ENCODE measurements at places on chromosomes 5 and 9.
A peak's percentile ranks its signal among the peaks of the same experiment; 100 is the strongest.

DNA sequence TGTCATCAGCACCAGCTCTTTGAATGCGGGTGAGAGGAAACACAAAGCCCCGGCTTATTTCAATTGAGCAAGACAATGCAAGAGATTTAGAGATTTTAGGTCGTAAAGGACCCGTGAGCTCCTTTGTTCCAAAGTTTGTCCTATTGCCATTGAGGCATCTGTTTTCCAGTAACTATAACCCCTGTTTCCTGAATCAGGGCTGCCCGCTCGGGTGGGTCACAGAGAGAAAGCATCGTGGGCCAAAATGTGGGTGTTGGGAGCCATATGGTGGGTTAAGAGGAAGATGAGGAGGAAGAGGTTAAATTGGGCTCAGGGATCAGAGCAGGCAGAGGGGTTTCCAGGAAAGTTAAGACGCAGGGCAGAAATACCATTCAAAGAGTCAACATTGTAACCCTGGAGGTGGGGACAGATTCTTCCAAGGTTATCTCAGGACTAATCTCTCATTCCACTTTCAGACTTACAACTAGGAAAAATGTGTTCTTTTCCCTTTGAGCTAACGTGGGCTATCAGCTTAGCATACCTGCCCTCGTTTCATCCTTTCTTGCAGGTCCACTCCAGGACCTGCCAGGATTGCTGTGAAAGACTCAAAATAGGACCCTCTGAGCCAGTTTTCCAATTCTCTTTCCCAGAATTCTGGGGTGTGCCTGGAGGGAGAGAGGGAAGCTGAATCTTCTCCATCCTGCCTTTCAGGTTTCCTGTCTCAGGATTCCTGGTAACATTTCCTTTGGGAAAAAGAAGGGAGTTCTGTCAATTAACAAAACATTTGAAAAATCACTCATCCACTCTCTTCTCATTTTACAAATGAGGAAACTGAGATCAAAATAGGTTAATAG, 95.5 kb upstream of the TAF11L2 start:
- peak; percentile 20 for DNase-seq

DNA sequence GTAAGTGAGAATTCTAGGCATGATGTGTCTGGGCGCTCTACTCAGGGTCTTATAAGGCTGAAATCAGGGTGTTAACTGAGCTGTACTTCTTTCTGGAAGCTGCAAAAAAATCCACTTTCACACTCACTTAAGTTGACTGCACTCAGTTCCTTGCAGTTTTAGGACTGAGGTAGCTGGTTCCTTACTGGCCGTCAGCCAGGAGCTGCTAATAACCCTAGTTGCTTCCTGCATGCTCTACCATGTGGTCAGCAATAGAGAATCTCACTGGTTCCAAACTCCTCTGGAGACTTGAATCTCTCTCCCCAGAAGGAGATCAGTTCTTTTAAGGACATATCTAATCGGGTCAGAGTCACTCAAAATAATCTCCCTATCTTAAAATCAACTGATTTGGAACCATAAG, 911.2 kb downstream of the EFNA5 start:
- peak; percentile 1 for DNase-seq

GRCh38 chr5:143304836-143305475, 98.5 kb downstream of the NR3C1 start:
- no peak for DNase-seq

DNA sequence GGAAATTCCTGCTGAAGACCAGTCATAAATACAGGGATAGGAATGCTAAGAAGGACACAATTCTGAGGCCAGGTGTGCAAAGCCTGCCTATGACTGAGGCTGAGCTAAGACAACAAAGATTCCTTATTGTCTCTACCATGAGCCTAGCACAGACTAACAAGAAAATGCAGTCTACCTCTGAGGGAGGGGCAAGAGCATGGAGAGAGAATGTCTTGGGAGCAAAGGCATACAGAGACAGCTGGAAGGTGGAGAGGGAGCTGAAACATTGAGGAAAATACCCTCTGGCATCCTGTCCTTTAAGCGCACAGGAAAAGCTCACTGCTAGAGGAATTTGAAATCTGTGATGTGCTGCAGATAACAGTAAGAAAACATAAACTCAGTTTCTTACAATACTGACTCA, 8.8 kb upstream of the C9orf40 start:
- no peak for DNase-seq

GRCh38 chr9:121498150-121498486, 1.5 kb downstream of the GGTA1 start:
- DNase-seq = peak; percentile 93

DNA sequence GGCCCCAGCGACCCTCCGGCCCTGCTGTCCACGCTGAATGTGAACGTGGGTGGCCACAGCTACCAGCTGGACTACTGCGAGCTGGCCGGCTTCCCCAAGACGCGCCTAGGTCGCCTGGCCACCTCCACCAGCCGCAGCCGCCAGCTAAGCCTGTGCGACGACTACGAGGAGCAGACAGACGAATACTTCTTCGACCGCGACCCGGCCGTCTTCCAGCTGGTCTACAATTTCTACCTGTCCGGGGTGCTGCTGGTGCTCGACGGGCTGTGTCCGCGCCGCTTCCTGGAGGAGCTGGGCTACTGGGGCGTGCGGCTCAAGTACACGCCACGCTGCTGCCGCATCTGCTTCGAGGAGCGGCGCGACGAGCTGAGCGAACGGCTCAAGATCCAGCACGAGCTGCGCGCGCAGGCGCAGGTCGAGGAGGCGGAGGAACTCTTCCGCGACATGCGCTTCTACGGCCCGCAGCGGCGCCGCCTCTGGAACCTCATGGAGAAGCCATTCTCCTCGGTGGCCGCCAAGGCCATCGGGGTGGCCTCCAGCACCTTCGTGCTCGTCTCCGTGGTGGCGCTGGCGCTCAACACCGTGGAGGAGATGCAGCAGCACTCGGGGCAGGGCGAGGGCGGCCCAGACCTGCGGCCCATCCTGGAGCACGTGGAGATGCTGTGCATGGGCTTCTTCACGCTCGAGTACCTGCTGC, 839 bp downstream of the KCNV2 start:
- no peak for DNase-seq

DNA sequence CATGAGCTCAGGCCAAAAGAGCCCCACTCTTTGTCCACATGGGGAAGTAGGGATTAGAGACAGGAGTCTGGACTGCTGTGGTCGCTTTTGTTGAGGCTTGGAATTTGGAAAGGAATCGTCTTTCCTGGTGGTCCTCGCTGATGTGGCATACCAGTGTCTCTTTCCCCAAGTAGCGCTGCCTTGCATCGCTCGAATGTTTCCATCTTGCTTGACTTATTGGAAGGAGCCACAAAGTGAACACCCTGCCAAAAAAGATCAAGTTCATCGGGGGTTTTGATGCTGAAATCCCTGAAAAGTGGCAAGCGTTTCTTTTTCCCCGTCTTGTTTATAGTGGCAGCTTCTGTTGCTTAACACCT, 161.3 kb downstream of the MACROH2A1 start:
- peak; percentile 62 for DNase-seq

GRCh38 chr5:10401498-10401897, 40.2 kb upstream of the ROPN1L start:
- no peak for DNase-seq

- DNase-seq = no peak
Observed at GRCh38 chr5:2110934-2111462, 228.3 kb upstream of the IRX4 start.

- no peak for DNase-seq
Observed at GRCh38 chr9:111868475-111868874, 28.1 kb upstream of the UGCG start.

- DNase-seq = no peak
Observed at GRCh38 chr5:41842777-41843176, 27.4 kb downstream of the OXCT1 start.

DNA sequence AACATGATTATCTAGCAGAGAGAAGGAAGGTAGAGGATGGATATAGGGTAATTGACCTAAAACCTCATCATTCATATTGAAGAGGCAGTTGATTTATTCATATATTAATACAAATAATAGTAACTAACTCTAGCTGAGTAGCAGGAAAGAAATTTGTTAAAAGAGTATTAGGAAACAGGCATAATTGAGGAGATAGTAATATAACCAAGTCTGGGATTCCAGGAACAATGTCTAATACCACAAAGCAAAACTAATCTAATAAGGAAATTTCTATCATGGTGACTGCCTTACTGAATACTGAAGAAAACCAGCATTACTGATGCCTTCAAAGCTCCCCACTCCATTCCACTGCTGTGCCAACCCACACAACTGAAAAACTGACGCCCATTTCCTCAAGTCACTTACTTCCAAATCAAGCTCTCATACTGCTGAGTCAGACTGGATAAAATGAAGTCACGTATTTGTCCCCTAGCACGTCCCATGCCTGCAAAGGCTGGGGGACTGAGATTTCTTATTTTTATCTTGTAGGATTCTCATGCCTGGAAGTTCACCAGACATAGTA, 153.9 kb downstream of the SMC2 start:
- no peak for DNase-seq

GRCh38 chr5:6372251-6373080, 5.9 kb downstream of the MED10 start:
- no peak for DNase-seq

GRCh38 chr5:113122053-113122452, 145.5 kb downstream of the DCP2 start:
- DNase-seq = no peak

- DNase-seq = no peak
Observed at GRCh38 chr5:98206566-98206965, 566.9 kb upstream of the RGMB start.

DNA sequence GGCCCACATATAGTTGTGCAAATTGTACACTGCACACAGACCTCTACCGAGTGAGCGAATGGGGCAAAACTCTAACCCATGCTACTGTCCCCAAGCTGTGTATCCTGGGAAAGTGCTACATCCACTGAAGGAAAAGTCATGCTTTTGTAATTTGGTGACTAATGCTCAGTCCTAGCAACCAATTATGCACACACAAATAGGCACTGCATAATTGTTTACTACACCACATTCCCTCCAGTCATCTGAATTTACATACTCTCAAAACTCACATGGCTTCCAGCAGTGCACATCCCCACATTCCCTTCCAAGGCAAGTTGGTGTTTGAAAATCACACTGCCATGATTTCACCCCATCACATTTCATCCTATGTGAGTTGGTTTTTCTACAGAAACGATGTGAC, 125.9 kb upstream of the OSMR start:
- no peak for DNase-seq

- DNase-seq = no peak
Observed at GRCh38 chr9:33265211-33265865, 489 bp downstream of the CHMP5 start.

- DNase-seq = peak; percentile 8
Observed at GRCh38 chr5:161283296-161283695, 263.2 kb downstream of the GABRB2 start.

GRCh38 chr5:95900383-95900958, 61.2 kb downstream of the ELL2 start:
- peak; percentile 85 for DNase-seq

DNA sequence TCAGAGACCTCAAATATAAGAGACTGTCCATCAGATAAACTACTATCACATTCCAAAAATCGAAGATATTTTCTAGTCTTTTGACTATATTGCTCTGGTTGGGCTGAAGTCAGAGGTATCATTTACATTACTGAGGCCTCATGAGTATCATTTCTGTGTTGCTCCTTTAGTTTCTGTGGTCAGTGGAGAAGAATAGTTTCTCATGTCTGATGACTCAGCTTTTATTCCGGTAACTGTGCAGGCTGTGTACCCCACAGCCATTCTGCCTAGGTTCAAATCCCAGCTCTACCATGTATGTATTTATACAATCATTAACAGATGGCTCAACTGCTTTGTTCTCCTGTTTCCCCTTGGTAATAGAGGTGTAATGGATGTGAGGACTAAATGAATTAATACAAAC, 179.3 kb downstream of the ALDH1A1 start:
- no peak for DNase-seq
